CD4-positive, alpha-beta T cell (primary cell): ENCODE measurements at places on chromosomes 3 and 15.

DNA sequence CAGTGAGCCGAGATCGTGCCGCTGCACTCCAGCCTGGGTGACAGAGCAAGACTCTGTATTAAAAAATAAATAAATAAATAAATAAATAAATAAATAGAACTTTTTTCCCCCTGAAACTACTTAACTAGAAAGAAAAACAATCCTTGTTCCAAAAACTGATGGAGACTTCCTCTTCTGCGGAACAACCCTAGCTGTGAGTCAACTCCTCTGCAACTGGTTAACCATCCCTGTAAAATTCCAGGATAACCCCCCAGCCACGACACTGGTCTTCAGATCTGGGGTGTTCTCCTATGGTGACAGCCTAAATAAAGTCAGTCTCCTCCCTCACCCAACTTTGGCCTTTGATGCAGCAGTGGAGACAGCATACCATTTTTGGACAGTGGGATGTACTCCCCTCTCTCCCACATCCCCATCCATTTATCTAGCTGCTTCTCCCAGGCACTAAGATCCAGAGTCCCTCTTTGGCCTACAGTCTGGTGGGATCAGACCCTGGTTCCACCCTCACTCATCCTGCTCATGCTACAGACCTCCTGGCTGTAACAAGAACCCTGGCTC is 352.6 kb downstream of the OCA2 start:
- DNase-seq = no peak

DNA sequence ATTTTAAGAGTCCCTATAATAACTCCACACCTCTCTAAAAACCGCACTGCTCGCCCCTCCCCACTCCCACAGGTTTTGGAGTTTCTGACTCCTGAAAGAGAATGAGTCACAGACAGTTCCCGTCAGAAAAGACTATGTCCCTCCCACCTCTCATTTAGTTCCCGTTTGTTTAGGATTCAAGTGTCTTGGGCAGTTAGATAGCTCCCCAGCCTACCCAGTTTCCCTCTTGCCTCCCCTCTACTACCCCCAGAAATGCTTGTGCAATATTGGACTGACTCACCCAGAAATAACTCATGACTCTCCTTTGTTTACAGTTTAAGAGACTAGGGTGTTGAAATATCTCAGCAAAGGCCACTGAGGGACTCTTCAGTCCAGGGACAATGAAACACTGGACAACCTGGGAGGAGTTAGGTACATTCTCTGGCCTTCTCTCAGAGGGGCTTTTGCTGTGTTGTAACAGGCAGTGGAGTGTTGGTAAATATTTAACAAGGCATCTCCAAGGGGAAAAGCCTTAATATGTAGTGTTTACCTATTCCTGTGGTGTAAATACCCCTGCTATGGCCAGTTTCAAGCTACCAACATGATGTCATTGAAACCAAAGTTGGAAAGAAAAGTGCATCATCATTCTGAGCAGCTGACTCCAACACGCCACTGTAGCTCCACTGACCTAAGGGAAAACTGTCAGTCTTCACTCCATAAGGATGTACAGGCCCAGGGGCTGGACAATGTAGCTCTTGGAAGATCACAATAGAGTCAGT is 96.1 kb upstream of the CHD2 start:
- peak; percentile 37 for DNase-seq

- peak; percentile 59 for DNase-seq
Observed at GRCh38 chr3:50194903-50195500, 3.6 kb downstream of the GNAT1 start.

- DNase-seq = no peak
Observed at GRCh38 chr3:196998966-196999760, 30.5 kb downstream of the MELTF start.

GRCh38 chr3:112734736-112735350 is 93.9 kb upstream of the CCDC80 start:
- peak; percentile 82 for DNase-seq
